ENCODE measurements at places on chromosomes 5 and 9. TPM values are rescaled to one million over a fixed set of nuclear protein-coding genes. Genes with fewer than 3 reads are reported as not detected.

DNA sequence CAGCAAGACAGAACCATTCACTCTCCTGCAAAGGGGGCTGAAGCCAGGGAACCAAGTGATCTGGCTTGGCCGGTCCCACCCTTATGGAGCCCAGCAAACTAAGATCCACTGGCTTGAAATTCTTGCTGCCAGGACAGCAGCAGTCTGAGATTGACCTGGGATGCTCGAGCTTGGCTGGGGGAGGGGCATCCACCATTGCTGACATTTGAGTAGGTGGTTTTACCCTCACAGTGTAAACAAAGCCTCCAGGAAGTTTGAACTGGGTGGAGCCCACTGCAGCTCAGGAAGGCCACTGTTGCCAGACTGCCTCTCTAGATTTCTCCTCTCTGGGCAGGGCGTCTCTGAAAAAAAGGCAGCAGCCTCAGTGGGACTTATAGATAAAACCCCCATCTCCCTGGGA is 60.5 kb downstream of the TNFSF8 start:
- DNase-seq, result no peak

- DNase-seq, result no peak
Measured at GRCh38 chr5:135828782-135829127, 5.7 kb upstream of the SLC25A48 start.

- no peak for DNase-seq
Measured at GRCh38 chr5:91867799-91868198, 484.7 kb upstream of the ARRDC3 start.

GRCh38 chr5:122455939-122456338 is 143.9 kb downstream of the SNCAIP start:
- DNase-seq, result no peak

Gene C5orf58
- total RNA-seq, result not detected

Gene SNX24
- total RNA-seq, result 14.9 TPM

Gene ARL14EPL
- not detected for total RNA-seq

Gene OTP
- not detected for total RNA-seq

Gene CXXC5
- total RNA-seq, result 33.0 TPM
